ENCODE measurements at places on chromosomes 6 and 20.

- no peak for DNase-seq
Observed at GRCh38 chr6:88629838-88630494, 333.5 kb downstream of the RNGTT start.

- DNase-seq: no peak
Observed at GRCh38 chr6:257031-257725, 35.1 kb upstream of the DUSP22 start.

DNA sequence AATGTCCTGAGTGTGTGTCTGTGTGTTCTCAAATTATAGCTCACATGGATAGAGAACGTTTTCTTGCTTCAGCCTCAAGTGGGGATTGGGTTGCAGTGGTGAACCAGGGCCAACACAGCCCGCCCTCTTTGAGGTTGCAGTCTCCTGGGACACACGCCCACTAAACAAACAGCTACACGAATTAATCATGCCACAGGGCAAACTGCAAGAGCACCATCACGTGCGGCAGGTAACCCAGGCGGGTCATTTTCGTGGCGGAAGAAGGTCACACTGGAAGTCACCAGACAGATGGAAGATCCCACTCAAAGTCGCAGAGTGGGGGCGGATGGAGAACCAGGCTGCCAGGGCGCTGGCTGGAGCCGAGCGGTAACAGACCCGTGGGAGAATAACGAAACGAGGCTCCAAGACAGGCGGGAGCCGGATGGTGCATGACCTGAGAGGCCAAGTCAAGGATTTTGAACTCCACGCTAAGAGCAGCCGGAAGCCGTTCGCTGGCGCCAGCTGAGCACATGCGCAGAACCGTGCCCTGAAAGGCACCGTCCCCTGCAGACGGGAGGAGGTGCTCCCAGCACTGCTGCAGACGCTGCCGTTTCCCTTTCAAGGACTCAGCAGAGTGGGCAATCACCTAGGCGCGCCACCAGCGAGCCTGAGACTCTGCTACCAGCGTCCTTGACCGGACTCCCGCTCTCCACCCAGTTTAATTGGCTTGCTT, 10.7 kb downstream of the DLL1 start:
- peak; percentile 48 for DNase-seq

- DNase-seq: no peak
Observed at GRCh38 chr20:25084626-25085187, 2.8 kb upstream of the VSX1 start.

DNA sequence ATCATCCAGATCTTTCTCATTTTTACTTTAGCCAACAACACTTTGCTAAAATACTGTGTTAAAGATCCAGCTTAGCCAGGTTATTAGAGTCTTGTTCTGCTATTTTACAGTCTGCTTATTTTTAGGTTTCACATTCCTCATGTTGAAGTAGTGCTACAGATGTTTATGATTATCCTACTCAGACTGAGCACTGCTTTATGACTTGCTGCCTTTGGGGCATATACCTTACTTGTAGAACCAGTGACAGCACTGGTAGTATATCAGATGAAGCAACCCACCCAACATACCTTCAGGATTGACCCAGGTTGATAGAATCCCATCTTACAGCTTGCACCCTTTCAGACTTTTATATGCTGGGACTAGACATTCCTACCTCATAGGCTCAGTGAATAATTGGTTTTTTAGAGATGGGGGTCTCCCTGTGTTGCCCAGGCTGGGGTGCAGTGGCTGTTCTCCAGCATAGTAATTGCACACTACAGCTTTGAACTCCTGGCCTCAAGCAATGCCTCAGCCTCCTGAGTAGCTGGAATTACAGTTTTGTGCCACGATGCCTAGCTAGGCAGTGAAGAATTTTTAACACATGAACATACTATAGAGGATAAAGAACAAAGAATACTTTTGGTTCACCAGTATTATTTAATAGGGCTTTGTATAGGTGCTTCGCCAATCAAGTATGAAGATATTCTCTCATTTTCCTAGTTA, 63.8 kb upstream of the DYNLRB1 start:
- no peak for DNase-seq

DNA sequence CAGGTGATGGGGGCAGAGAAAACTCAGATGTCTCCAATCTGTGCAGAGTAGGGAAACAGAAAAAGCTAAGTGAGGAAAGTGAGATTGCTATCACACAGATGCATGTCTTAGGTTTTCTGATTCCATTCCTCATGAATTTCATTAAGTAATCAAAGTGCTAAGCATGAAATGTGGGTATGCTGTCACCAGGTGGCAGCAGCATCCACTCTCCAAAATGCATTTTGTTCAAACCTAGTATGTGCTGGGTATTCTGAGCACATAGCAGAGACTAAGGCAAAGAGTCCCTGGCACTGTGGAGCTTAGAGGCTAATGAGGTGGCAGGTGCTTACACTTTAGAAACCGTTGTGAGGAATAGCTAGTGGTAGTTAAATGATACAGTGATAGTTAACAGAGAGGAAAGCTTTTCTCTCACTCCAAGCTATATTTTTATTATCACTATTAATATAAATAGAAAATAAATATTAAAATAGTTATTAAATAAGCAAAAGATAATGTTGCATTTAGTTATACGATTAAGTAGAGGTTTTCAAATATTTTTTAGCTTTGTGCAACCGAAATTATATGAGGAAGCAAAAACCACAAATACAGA, 179.5 kb downstream of the CDH26 start:
- peak; percentile 12 for DNase-seq

- no peak for DNase-seq
Observed at GRCh38 chr6:106862858-106863257, 111.7 kb downstream of the CD24 start.

- DNase-seq: peak; percentile 48
Observed at GRCh38 chr6:162119341-162119740, 608.2 kb downstream of the PRKN start.

DNA sequence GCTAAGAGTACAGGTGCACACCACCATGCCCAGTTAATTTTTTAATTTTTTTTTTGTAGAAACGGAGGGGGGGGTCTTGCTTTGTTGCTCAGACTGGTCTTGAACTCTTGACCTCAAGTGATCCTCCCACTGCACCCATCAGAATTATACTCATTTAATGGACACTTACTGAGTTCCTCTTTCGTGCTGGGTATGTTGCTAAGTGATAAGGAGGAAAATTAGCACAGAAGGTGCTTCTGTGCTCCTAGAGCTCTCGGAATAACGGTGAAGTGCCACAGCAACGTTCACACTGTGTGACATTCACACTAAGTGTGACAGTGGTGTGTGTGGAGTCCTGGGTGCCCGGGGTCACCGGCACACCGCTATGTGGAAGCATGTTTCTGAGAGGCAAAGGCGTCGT, 32.1 kb upstream of the BMP6 start:
- no peak for DNase-seq

- no peak for DNase-seq
Observed at GRCh38 chr6:118203545-118203944, 296.5 kb downstream of the SLC35F1 start.

- peak; percentile 95 for DNase-seq
Observed at GRCh38 chr20:22905658-22906057, 129.5 kb upstream of the SSTR4 start.

GRCh38 chr20:33606118-33606771, 55.9 kb upstream of the C20orf144 start:
- no peak for DNase-seq

- DNase-seq: peak; percentile 45
Observed at GRCh38 chr6:123830120-123830519, 26.5 kb downstream of the NKAIN2 start.

GRCh38 chr20:35947489-35947888, 6.8 kb downstream of the SCAND1 start:
- no peak for DNase-seq

DNA sequence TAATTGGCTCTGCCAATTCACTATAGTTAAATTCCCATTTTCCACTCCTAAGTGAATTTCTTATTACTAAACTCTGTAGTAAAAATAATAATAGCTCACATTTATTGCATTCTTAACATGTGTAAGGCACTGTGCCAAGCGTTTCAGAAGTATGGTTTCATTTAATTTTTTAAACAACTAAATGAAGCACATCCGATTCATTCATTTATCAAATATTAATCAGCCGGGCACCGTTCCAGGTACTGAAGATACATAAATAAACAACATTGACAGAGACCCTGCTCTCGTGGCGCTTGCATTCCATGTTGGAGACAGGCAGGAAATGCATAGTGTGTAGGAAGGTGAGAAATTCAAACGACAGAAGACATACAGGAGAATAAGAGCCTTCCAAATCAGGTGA, 423.2 kb upstream of the JARID2 start:
- peak; percentile 67 for DNase-seq

GRCh38 chr20:57429580-57430200, 38.5 kb downstream of the RBM38 start:
- no peak for DNase-seq

GRCh38 chr6:16491666-16492313, 253.4 kb downstream of the GMPR start:
- DNase-seq: no peak

- DNase-seq: no peak
Observed at GRCh38 chr6:150695652-150696051, 96.0 kb downstream of the PLEKHG1 start.

- peak; percentile 86 for DNase-seq
Observed at GRCh38 chr6:26553635-26554446, 15.7 kb downstream of the HMGN4 start.

DNA sequence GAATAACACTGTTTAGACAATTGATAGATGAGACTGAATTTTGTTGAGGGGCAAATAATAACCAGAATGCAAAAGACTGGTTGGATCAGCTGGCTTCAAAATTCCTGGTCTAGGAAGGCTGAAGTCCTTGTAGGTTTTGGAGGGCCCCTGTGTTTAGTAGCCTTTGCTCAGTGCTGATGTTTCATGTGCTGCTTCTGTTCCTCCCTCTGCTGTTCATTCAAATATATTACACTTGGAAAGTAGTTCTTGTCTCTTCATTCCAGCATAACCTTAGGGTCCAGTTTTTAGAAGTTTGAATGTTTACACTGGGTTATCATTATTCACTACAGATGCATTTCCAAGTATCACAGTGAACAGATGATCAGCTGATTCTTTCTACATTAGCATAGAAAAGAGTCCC, 72.5 kb downstream of the FLRT3 start:
- no peak for DNase-seq

DNA sequence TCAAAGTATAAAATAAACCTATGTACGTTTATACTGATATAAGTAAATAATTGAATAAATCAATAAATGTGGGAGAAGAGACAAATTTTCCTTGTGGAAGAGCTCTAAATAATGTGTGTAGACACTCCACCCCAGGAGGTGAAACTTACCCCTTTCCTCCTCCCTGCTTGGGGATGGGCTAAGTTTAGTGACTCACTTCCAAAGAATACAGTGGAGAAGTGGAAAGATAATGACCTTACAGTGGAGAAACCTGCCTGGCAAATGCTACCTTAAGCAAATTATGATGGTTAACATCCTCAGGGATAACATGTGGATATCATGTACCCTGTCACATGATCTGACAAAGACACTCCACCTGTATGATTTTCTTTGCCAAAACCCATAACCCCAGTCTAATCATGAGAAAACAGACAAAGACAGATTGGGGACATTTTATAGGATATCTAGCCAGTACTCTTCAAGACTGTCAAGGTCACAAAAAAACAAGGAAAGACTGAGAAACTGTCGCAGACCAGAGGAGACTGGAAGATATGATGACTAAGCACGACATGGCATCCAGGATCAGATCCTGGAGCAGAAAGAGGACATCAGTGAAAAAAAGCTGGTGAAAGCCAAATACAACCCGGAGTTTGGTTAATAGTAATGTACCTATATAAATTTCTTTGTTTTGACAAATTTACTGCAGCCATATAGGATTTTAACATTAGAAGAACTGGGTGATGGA, 195.5 kb upstream of the PRDM1 start:
- no peak for DNase-seq

DNA sequence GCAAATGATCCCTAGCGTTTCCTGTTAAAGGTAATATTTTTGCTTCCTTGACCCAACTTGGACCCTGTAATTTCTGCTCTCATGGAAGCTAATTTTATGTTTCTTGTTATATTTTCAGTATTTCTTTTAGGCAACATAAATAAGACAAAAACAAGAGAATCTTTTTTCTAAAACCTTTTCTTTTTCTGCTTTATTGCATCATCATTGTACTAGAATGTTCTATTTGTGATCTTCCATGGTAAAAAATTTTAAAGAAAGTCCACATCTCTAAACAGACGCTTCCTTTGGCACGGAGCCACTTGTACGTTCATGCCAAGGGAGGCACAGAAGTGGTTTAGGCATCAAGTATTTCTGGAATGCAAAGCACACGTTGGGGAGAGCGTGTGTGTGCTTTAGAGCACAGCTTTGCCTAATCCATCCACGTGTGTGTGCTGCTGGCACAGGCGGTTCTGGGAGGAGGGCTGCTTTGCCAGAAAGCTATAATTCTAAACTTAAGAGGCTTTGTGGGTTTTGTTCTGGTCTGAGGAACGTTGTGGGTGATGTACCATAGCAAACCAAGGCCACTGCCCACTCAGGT, 98.3 kb downstream of the SASH1 start:
- peak; percentile 67 for DNase-seq

GRCh38 chr6:34791164-34791700, 651 bp upstream of the BLTP3A start:
- no peak for DNase-seq

GRCh38 chr20:48302149-48302548, 516.9 kb upstream of the SULF2 start:
- DNase-seq: no peak

DNA sequence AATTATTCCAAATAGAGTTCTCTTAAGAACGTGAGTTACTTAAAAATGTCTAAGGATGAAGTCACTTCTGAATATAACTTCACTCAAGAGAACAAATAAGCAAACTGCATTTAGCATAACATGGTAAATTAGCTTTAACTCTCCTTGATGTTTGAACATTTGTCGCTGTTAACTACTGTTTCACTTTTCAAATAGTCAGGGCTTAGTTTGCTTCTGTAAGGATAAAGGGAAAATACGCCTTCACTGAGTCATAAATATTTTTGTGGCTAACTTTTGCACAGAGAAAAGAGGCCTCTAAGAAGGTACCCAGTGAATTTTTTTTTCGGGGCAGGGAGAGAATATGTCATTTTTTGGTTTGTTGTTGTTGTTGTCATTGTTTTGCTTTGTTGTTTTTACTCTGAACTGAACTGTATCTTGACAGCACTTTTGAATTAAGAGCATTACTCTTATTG, 8.1 kb downstream of the PTPN1 start:
- no peak for DNase-seq

GRCh38 chr6:1736346-1737105, 126.8 kb downstream of the FOXC1 start:
- DNase-seq: no peak

DNA sequence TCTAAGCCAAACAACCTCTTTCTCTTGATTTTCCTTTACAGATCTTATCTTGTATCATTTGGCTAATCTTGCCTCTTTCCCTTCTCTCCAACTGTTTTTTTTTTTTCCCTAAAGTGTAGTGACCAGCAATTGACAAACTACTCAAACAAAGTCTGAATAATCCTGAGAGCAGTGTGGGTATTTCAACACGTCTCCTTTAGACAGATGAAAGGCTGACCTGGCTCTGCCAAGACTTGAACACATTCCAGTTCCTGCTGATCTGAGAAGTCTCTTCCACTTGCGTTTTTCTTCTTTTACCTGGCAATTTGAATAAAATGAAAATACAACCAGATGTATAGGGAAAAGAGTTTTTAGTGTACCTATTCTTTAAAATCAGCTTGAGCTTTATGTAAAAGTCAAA, 168.4 kb downstream of the GJA10 start:
- no peak for DNase-seq

- no peak for DNase-seq
Observed at GRCh38 chr6:72702421-72702820, 80.6 kb downstream of the KCNQ5 start.

- DNase-seq: peak; percentile 70
Observed at GRCh38 chr6:34055223-34055933, 90.5 kb downstream of the GRM4 start.

All from lung (tissue), 17 donors.